ENCODE measurements at places on chromosomes 16 and 17.

DNA sequence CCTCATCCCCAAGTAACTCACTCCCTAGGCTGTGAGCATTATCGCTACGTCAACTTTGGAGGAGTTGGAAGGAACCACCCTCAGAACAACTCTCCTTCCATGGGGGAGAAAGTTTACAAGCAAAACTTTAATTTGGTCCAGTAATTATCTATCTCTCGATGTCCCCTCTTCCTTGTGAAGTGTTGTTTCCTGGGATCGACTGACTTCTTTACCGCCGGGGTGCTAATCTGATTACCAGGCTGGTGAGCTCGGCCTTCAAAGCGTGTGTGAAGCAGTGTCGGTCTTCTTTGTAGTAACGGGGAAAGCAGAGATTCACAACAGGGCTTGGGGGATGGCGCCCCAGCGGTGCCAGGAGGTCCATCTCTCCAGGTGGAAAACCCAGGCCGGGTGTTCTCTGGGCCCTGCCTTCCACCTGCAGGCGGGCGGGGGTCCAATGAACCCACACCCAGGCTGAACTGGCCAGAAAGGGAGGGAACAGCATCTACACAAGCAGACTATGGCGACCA lies 14.5 kb upstream of the FOXF1 start:
- DNase-seq, result no peak

DNA sequence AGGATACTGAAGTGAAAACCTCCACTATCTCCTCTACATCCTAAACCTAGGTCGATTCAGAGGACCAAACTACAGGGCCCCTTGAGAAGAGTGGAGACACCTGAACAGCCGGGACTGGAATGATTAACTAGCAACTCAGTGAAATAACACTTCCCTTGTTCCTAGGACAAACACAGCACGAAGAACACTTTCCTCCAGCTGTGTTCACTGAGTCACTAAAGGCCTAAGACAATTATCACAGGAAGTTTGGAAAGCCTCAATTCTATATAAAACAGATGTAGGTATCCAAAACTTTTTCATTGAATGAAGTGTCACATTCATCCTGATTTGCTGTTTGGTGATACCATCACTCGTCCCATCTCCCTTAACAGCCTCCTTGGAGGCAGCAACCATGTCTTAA lies 15.5 kb upstream of the CUEDC1 start:
- DNase-seq, result peak; percentile 69

DNA sequence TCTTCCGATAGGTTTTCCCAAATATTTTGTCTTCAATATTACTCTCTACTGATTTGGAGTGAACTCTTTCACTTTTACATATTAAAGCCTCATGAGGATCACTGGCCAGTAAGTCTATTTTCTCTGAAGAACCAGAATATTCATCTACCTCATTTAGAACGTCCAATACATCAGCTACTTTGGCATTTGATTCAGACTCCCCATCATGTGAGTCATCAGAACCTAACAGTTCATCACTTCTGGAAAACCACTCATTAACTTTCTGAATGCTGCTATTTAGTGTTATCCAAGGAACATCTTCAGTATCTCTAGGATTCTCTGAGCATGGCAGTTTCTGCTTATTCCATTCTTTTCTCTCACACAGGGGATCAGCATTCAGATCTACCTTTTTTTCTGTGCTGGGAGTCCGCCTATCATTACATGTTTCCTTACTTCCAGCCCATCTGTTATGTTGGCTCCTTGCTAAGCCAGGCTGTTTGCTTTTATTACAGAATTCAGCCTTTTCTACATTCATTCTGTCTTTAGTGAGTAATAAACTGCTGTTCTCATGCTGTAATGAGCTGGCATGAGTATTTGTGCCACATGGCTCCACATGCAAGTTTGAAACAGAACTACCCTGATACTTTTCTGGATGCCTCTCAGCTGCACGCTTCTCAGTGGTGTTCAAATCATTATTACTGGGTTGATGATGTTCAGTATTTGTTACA lies 30.9 kb downstream of the BRCA1 start:
- DNase-seq, result peak; percentile 26

GRCh38 chr16:75017670-75018525 lies 19.1 kb downstream of the ZNRF1 start:
- DNase-seq, result no peak

- DNase-seq, result no peak
Observed at GRCh38 chr17:68260051-68260762, 12.4 kb downstream of the AMZ2 start.

DNA sequence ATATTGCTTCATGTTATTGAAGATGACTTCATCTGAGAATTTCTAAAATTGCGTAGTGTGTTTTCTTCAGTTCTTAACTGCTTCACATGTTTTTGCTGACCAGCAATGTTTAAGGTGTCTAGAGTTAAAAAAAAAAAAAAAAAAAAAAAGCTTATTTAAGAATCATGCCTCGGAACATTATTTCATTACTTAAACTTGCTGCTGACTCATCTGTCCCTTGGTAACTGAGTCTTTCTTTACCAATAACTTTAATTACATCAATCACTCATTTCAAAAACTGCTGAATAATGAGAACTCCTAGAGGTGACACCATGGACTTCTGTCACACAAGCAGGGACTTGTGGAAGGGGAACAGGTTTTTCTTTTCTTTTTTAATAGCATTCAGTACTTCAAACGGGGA lies 16.2 kb downstream of the IRX5 start:
- DNase-seq, result no peak

GRCh38 chr17:57338257-57338914 lies 82.1 kb downstream of the MSI2 start:
- no peak for DNase-seq

- DNase-seq, result peak; percentile 78
Observed at GRCh38 chr17:55731586-55732250, 9.1 kb upstream of the TMEM100 start.

DNA sequence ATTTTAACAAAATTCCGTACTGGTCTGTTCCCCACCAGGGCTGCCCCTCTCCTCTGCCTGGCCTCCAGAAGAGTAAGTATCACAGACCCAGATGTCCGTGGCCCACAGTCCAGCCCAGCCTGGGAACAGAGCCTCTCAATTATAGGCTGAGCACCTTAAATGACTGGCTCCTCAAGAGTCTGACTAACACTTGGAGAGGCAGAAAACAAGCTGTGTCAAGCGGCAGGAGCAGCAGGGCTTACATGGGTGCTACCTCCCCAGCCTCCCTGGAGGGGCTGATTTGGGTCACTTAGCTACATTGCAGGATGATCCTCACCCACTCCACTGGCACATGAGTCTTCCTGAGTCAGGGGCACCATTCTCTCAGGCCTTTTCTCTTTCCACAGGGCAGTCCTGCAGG lies 209.7 kb downstream of the COPRS start:
- no peak for DNase-seq

Data from astrocyte of the spinal cord (primary cell).